ENCODE measurements at places on chromosomes 12 and 14.

- DNase-seq: no peak
Measured at GRCh38 chr14:23118506-23119362, at the start of gene CEBPE. CEBPE (minus strand) TSS chr14:23119255; CDS start chr14:23119091, 164 bp downstream.

DNA sequence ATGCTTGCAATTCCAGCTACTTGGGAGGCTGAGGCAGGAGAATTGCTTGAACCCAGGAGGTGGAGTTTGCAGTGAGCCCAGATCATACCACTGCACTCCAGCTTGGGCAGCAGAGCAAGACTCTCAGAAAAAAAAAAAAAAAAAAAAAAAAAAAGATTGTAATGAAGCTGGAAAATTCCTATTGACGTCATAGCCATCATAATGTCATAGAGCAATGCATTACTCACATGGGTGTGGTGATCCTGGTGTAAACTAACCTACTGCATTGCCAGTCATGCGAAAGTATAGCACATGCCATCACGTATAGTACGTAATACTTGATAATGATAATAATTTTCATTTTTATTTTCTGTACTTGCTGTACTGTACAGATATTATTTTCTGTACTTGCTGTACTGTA is 42.7 kb upstream of the NID2 start:
- no peak for DNase-seq

DNA sequence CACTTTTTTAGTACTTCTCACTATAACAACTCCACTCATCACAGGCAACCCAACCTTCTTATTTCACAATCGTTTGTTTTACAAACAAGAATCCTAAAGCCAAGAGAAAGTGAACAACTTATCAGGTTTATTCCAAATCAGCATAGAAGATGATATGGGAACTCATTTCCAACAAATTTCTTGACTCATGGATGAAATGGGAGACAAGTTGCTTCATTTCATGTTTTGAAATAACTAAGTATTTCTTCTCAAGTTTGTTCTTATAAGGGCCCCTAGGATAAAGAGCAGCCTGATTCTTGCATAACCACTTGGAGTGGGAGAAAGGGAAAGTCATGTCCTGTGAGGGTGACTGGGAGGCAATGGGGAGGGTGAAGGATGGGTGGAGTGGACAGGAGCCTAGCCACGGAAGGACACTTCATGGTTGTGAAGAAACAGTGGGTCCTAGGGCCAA is 168.3 kb downstream of the DUSP6 start:
- DNase-seq: no peak

DNA sequence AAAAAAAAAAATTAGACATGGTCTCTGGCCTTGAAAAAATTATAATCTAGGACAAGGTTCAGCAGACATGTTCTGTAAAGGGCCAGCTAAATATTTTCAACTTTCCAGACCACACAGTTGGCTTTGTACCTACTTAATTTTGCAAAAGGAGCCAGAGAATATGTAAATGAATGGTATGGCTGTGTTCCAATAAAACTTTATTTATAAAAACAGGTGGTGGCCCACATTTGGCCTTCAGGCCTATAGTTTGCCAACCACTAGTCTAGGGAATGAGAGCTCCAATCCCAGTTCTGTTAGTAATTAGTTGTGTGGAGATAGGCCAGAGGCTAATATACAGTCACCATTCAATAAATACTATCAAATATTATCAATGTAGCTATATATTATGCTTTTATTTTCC is 29.3 kb upstream of the PWP1 start:
- no peak for DNase-seq

DNA sequence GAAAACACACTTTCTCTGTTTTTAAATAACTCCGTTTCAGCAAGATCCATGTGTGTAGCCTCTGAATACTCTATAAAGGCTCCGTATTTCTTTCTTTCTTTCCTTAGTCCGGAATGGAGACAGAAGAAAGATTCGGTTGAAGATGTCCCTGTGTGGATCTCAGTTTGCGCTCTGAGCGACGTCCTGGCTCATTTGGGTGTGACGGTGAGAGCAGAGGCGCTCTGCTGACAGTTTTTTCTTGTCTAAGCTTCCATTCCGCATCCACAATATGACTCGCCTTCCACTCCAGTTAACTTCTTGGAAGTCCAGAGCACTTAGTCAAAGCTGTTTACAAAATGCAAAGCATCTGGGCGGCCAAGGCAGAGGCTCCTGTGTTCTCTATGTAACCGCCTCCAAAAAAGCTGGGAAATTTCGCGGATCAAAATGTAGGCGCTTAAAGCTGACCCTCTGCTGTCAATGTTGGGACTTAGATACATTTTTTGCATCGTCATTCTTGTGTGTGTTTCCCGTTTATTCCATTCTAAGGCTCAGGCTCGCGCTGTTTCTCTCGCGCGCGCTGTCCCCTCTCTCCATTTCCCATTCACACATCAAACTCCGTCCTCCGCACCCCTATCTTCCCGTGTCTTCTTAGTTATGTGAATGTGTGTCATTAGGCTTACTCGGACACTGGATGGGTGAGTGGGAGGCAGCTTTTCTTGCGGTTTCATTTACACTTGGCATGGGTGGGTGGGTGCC is 880 bp upstream of the FLRT2 start:
- peak; percentile 75 for DNase-seq

DNA sequence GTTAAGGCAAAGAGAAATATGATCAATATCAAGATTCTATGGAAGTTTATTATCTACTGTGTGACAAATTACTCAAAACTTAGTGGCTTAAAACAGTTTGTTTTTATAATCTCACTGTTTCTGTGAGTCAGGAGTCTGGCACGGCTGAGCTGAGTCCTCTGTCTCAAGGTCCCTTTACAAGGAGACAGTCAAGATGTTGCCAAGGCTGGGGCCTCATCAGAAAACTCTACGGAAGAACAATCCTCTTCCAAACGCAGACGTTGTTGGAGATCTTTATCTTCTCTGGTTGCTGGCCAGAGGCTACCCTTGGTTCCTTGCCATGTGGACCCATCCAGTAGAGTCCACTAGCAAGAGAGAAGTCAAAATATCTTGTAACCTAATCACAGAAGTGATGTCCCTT is 100.6 kb upstream of the CCND2 start:
- no peak for DNase-seq

GRCh38 chr14:72560331-72560730 is 333.6 kb downstream of the DPF3 start:
- DNase-seq: peak; percentile 46

DNA sequence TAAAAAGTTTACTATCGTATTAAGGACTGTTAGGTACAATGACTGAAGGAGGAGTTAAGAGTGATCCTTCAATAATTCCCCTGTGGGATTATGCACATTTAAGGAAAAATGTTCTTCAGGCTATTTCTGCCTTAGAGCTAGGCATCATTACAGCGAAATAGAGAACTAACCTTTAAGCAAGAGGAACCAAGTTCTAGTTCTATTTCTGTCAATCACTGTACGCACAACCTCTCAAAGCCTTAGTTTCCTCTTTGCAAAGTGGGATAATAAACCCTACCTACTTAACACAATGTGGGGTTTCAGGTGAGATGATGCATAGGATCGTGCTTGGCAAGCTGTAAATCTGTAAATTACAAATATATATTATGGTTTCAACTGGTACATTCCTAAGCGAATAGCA is 15.4 kb downstream of the NTF3 start:
- DNase-seq: no peak

Measured in myocyte (in vitro differentiated cells).